Stimulated activated CD4-positive, alpha-beta T cell treated with anti-CD3 and anti-CD28 coated beads, Interleukin-15, amount 100 ng/mL, for 1 hour (primary cell): ENCODE measurements at places on chromosomes 1 and 21.

DNA sequence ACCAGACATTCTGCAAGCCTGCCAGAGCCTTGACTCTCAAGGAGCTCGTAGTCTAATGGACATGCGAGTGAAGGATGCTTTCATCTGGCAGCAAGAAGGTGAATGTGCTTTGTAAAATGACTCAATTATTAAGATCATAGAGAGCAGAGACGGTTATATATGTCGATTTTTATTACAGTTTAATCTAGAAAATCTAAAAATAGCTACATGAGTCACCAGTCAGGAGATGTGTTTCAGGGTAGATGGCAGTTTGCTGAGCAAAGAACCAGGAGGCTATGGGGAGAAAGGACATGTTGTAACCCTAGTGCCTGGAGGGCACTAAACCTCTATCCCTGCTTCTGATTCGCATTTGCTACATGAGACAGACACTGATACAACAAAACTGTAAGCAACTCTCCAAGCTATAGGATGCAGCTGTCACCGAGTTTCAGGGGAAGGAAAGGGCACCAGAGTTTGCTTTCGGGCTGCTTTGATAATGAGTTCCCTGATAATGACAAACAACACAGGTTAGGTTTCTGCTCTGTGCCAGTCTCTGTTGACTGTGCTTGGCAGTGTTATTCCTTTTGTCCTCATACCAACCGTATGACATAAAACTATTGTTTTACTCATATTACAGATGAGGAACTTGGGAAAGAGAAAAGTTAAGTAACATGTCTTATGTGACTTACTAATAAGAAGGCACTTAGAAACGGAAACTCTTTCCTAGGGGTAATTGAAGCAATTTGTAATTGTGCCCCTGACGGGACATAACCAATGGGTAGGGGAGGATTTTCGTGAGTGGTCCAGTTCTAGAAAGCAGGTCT is 43.2 kb downstream of the C1orf198 start:
- DNase-seq, result no peak

DNA sequence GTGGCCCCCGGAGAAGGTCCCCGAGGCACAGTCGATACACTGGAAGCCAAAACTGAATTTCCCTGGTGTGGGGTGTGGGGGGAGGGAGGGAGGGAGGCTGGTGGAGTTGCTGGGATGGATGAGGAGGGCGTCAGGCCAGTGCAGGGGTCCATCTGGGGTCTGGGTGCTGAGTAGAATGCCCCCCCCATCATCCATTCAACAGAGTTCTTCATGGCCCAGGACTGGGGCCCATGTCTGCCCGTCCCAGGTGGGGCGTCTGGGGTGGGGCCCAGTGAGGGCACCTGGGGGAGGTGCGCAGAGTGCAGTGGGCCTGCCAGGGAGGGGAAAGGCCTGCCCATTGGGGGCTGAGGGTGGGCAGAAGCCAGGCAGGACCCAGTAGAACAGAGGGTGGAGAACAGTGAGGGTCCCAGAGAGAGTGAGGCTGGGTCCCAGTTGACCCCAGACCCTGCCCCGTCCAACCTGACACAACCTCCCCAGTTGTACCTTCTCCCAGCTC is 1.9 kb downstream of the TNFRSF18 start:
- no peak for DNase-seq

GRCh38 chr1:223838125-223838854 is 7.5 kb downstream of the TP53BP2 start:
- no peak for DNase-seq

- DNase-seq, result no peak
Observed at GRCh38 chr1:65959896-65960567, 167.3 kb downstream of the PDE4B start.

DNA sequence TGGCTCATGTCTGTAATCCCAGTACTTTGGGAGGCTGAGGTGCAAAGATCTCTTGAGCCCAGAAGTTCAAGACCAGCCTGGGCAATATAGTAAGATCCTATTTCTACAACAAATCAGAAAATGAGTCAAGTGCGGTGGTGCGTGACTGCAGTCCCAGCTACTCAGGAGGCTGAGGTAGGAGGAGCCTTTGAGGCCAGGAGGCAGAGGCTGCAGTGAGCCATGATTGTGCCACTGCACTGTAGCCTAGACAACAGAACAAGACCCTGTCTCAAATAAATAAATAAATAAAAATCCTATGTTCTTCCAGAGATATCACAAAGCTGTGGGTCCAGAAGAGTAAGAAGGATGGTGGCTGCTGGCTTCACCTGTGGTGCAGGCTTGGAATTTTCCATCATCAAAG is 22.1 kb downstream of the CDA start:
- no peak for DNase-seq

DNA sequence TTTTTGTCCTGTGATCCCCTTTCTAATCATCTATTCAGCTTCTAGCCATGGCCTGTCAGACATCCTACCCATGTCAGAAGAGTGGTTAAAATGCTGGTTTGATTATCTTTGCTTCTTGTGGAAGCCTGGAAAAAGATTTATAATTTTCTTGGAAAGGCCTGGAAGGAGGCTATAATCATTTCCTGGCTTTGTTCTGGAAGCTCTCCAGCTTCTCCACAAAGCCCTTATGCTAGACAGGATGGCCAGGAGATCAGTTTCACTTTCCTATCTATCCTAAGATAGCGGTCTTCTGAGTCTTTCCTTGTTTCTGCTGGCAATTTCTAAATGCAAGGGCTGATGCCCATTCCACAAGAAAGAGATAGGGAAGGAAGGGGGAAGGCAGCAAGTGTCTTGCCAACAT is 90.9 kb upstream of the SLC44A3 start:
- no peak for DNase-seq

DNA sequence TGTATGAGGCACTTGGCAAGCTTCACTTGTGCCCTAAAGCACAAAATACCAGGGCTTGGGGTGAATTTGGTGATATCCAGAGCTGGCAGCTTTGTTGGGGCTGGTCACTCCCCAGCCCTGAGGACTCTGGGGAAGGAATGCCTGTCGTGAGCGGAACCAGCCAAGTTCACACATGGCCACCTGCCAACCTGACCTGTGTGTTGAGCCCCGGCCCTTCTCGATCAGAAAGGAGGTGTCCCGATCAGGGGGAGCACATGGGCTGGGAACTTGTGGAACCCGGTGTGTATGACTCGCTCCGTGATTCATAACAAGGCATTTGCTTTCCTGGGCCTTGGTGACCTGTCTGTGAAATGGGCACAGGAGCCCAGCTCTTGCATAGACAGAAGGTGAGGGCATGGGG is 43.1 kb downstream of the AGPAT3 start:
- no peak for DNase-seq

- DNase-seq, result no peak
Observed at GRCh38 chr1:223233019-223233409, 90.0 kb upstream of the TLR5 start.

DNA sequence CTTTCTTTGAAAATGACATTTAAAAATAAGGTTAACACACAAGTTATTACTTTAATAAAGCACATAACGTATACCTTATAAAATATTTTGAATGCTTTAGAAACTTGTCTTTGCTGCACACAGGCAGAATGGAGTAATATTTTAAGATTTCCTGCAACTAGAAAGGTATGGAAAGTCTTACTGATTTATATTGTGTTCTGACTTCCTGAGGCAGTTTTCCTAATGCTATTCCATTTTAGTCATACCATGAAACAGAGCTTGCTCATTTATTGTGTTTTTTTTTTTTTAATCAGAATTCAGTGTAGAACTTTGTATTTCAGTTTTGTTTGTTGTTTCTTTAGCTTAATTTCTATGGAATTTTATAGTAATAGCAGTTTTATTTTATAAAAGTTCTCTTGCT is 60.9 kb upstream of the S1PR1 start:
- DNase-seq, result no peak

DNA sequence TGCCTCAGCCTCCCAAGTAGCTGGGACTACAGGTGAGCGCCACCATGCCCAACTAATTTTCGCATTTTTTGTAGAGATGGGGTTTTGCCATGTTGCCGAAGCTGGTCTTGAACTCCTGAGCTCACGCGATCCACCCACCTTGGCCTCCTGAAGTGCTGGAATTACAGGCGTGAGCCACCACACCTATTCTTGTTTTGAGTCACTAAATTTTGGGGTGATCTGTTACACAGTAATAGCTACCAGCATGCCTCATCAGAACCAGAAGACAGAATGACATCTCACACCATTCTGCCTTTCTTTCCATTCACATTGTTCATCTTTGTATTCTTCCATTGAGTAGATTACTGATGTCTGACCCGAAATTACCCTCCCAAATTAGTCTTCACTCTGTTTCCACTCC is 9.1 kb downstream of the RHBDL2 start:
- DNase-seq, result no peak

DNA sequence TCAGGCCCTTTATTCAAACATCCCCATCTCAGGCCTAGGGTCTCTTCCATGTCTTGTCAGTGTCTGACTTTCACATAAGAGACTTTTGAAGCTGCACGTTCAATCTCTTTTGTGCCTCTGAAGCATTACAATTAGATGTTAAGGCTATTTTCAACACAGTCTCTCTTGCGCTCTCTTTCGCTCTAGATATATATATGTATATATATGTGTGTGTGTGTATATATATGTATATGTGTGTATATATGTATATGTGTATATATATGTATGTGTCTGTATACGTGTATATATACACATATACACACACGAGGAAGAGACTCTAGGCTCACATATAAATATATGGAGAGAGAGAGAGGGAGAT is 162.5 kb upstream of the RNPC3 start:
- DNase-seq, result no peak

- no peak for DNase-seq
Observed at GRCh38 chr1:185733818-185734735, at the start of gene HMCN1. TSS of gene HMCN1 (plus strand) at chr1:185734391. CDS start at chr1:185734780, 389 bp downstream.

DNA sequence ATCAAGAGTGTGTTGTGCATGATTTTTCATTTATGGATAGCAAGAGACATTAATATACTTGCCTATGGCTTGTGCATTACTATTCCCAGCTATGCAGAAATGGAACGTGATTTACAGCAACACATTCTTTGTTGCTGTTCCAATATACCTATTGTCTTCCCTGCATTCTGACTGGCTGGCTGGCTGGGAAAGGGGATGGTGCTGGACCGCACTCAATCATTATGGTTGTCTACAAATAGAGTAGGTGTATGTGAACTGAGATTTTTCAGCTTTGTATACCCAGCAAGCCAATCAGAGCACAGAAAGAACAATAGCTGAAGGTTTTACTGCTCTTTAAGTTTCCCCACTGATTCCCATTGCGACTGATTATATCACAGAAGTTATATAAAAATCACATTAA is 167.5 kb downstream of the ATG4C start:
- DNase-seq, result no peak

DNA sequence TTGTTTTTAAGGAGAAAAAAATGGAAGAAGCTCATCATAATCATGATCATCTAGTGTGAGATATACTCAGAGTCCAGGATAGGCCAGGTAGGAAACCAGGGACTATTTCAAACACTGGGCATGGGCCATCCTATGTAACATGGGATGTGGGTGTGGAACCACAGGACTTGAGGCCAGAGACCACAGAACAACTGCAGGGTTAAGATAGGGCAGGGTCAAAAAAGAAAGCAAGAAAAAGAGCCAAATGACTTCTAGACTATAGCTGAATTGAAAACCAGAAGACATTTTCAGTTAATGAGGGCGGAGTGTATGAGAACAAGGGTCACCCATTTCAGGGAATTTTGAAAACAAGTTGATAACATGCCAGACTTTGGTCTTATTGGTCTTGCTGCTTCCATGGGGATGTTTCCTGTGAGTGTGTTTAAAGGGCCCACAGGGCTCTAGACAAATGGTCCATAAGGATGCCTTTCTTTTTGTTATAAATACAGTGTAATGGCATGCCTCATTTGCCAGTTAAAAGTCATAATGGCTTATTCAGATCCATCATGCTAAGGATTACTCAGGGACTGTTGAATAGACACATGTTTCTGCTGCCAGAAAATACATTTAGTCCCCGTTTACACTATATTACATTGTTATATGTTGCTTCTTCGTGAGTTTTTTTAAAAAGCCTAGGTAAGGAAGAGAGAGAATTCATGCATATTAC is 182.0 kb upstream of the C21orf91 start:
- no peak for DNase-seq

- DNase-seq, result no peak
Observed at GRCh38 chr1:16387201-16388188, 20.5 kb downstream of the SZRD1 start.

GRCh38 chr1:200351826-200352549 is 57.8 kb downstream of the ZNF281 start:
- DNase-seq, result no peak

DNA sequence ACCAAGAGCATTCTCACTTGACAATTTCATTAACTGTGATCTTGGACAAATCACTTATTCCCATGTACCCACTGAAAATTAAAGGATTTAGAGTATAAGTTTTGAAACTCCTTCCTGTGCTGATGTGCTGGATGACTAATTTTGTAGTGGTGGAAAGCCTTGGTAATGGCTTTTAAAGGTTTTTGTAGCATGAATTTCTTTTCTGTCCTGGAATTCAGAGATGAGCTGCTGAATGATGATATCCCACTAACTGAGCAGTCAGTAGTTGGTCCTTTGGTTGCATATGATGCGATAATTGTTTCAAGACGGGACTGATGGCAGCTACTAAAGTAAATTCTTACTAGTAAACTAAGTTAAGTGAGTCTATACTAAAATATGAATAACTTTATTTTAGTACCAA is 5.2 kb downstream of the RPL5 start:
- no peak for DNase-seq

DNA sequence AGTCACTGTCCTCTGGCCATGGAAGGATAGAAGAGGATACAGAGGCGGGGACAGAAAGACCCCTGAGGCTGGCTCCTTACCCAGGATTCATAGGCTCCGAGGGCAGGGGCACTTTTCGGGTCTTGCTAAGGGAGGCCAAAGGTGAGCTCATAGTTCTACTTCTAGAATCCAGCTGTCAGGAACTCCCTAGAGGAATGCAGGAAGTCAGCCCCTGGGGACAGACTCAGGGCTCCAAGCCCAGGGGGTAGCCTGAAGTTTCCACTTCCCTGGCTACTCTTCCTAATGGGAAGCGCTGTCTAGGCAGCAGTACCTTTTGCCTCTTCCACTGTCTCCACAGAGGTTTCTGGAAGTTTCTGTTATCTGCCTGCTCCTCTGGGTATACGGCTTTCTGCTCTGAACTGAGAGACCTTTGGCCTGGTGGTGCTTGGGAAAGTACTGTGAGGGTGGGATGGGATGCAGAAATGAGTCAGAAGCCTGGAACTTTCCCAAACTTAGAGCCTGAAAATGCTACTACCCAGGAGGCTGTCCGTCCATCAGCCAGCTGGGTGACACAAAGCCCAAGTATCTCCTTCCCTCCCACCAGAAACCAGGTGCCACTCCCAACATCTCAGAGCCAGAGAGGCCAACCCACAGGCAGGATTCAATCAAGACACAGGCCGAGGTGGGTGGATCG is 3.6 kb downstream of the UBXN11 start:
- DNase-seq, result no peak

DNA sequence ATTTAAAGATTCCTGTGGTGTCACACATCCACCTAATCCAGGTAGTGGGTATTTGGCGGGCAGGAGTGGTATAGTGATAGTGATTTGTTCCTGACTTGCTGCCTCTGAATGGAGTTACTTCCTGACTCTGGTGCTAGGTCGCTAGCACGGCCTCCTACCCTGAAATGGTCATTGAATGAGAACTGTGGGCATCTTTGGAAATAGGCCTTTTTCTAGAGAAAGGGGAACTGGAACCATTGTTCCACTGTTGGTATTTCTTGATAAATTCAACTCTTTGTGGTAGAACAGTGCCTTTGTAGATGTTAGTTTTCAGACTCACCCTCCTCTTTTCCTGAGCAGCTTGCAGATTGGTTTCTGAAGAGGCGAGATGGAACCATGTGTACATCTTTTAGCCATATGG is 1.5 kb downstream of the QSOX1 start:
- no peak for DNase-seq
